Stimulated activated CD4-positive, alpha-beta T cell treated with anti-CD3 and anti-CD28 coated beads, Interleukin-15, amount 100 ng/mL, for 1 hour (primary cell): ENCODE measurements at places on chromosomes 4 and X.
A peak's percentile ranks its signal among the peaks of the same experiment; 100 is the strongest.

DNA sequence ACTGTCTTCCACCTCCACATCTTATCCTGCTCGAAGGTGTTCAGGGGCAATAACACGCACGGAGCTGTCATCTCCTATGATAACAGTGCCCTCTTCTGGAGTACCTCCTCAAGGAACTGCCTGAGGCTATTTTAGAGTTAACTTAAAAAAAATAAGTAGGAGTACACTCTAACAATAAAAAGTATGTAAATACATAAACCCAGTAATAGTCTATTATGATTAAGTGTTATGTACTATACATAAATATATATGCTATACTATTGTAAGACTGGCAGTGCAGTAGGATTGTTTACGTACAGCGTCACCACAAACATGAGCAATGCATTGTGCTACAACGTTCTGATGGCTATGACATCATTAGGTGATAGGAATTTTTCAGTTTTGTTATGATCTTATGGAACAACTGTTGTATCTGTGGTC lies 34.5 kb upstream of the TLR2 start:
- no peak for DNase-seq

GRCh38 chrX:79366873-79367749 lies at the start of gene ITM2A:
Gene ITM2A (minus strand): TSS chrX:79367334. CDS start chrX:79367215, 119 bp downstream.
- DNase-seq, result peak; percentile 8

DNA sequence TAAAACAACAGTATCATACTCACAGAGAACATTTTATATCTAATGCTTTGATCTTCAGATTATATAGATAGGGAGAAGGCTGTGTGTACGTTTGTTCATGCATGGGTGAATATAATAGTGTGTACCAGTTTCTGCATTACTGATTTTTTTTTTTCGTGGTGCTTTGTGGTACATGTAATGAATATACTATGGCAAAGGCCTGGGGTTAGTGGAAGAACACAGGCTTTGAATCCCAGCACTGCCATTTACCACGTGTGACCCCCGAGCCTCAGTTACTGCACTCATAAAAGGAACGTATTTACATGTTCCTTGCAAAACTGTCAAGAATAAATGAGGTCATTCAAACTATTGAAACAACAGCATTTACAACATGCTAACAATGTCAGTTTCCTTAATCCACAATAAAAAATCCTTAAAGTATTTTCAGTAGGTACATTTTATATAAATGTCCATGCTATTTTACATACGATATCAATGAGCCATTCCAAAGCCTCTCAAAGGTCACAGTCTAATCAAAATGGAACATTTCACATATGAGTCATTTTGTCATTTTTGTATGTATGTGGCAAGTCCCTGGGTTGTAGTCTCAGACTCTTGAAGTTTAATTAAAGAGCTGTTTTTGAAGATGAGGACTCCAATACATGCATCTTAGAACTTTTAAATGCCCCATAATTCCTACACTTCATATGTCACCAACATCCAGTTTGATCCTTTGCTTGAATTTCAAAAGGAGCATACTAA lies 242.8 kb downstream of the PPP3CA start:
- DNase-seq, result no peak

DNA sequence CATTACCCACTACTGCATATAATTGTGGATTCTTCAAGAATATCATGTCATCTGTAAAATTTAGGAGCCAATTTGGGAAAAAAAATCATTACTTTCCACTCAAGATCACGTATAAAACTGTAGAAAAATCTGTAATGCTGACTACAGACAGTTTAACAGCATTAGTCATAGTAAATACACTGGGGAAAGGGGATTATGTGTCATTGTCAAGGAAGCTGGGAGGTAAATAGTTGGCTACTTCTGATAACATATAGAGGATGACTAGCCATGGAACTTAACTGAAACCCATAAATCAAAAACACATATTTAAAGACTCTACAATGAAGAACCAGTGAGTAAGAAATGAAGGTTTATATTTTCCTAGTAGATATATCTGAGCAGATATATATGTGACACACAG lies 1666.4 kb upstream of the IGFBP7 start:
- DNase-seq, result no peak

DNA sequence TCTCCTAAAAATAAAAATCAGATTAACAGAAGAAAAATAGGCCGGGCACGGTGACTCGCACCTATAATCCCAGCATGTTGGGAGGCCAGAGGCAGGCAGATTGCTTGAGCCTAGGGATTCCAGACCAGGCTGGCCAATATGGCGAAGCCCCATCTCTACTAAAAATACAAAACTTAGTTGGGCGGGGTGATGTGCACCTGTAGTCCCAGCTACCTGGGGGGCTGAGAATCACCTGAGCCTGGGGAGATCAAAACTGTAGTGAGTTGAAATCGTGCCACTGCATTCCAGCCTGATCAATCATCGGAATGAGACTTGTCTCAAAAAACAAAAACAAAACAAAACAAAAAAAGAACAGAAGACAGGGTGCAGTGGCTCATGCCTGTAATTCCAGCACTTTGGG lies 32.8 kb upstream of the NOCT start:
- no peak for DNase-seq

DNA sequence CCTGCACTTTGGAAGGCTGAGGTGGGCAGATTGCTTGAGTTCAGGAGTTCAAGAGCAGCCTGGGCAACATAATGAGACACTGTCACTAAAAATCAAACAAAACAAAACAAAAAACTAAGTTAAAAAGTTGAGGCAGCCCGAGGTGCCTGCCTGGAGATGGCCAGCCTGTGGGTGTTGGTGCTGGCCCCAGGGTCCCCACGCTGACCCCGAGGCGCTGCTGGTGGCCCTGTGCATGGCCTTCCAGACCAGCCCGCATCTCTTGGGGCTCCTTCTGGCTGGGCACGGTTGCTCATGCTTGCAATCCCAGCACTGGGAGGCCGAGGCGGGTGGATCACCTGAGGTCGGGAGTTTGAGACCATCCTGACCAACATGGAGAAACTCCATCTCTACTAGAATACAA lies 4.4 kb downstream of the ETNPPL start:
- DNase-seq, result no peak

DNA sequence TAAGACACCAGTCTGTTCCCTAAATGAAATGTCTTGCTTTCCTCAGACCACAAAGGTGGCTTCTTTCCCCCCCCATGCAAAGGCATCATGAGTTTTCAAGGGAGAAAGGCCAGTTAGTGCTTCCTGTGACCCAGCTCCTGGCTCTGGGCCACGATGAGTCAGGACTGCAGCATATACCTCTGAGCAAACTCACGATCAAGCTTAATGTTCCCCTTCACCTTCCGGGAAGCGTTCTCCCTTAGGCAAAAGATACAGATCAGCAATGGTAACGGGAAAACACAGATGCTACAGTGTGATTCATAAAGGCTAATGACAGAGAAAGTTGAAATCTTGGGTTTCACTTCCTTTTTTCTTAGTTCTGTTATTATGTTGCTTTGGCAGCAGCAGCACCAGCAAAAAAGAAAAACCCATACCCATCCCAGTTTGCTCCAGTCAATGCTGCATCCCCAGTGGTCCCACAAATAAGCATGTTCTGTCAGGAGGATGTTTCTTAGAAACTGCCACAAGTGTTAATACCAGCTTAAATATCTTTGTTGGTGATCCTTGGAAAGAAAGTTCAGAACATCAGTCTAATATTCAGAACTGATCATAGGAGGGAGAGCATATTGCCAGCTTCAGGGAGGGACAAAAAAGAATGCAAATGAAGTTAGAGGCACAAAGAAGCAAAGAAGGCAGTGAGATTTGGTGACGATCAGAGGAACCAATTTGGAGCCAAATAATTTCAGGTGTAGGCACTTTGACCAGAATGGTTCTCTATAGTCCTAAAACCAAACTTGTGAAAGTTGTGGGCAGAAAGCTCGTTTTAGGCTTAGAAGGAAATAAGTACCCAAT lies 41.2 kb downstream of the LONRF3 start:
- no peak for DNase-seq

- DNase-seq, result no peak
These were observed 14.2 kb downstream of the ZNF518B start for GRCh38 chr4:10442976-10443375.

- no peak for DNase-seq
These were observed 17.6 kb downstream of the SLC2A9 start for GRCh38 chr4:10003666-10004065.

- DNase-seq, result no peak
These were observed 331.4 kb downstream of the RAPGEF2 start for GRCh38 chr4:159434114-159434870.

DNA sequence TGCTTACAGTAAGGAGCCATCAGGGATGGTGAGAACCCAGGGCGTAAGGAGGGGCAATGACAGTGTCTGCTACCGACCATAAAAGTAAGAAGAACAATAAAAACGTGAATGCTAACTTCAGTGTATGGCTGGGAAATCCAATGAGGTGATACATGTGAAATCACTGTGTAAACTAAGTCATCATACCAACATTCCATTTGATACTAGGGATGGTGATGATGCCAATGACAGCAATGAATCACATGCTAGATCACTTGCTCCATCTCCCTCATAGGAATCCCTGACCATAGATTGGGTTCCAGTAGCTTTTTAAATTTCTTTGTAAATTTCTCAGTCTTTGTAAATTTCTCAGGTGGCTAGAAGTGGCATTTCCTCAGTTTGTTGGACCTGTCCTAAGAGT lies 146.3 kb downstream of the SMIM20 start:
- no peak for DNase-seq

DNA sequence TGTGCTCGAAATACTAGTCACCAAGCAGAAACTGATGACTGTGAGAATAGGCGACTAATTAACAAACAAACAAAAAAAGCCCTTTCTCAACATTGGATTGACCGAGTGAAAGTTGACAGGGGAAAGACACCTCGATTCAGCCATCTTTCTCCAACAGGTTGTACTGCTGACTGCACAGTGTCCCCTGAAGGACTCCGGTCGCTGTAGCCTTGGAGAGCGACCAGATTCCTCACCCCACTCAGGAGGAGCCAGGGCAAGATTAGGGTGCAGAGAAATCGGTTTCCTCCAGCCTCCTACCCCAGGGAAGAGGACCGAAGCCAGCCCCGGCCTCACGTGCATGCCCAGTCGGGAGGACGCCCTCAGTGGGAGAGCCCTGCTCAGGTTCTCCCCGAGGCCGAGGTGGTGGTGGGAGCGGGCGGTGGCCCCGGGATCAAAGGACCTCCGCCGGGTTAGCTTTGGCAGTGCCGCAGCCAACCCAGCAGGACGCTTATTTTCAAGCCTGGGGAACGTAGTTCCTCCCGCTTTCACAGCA lies 1.1 kb upstream of the RAP1GDS1 start:
- DNase-seq, result peak; percentile 11

- no peak for DNase-seq
These were observed 10.6 kb downstream of the ABCD1 start for GRCh38 chrX:153735274-153735673.

DNA sequence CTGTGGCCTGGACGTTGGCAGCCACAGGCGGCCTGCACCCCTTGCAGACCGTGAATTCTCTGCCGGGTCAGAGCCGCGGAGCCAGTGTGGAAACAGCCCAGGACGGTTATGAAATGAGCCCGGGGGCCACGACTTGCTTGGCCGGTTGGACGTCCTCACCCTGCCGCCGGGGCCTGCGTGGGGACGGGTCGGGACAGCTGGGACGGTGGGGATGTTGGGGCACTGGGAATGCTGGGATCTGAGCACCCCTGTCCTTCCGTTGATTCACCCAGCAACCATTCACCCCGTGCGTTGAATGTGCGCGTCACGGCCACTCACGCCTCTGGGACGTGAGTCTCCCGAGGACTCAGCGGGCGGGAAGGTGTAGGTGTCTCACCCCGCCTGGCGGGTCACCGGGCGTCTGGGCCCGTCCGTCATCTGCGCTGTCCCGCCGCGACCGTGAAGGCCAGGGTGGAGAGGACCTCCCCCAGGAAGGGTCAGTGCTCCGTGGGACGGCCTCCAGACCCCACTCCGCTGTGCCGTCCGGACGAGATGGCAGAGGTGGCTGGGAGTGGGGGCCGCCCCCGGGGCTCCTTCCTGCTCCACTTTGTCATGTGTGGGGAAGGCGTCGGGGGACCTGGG lies 4.5 kb upstream of the PLCXD1 start:
- DNase-seq, result no peak

- no peak for DNase-seq
These were observed 454.2 kb downstream of the NLGN4X start for GRCh38 chrX:5774446-5774845.

DNA sequence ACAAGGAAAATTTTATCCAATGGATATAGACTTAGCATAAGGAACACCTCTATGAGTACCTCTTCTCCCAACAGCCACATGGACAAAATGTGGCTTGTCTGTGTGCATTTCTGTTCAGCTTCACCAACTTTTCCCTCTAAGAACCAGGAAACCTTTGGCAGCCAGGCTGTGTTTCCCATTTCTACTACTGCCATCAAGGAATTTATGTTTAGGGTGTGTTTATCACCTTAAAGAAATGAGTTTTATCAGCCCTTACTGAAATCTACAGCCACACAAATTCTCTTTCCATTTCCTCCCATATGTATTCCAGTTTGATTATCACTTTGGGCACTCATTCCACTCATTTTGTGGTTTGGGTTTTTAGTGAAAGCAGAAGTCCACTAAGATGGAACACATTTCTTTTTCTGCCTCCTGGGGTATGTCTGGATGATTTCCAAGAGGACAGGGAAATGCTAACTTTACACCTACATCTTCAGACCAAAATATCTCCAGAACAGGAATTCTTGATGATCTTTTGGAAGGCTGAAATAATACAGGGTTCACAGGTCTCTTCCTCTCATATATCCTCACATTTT lies 82.6 kb upstream of the MAOA start:
- DNase-seq, result no peak

DNA sequence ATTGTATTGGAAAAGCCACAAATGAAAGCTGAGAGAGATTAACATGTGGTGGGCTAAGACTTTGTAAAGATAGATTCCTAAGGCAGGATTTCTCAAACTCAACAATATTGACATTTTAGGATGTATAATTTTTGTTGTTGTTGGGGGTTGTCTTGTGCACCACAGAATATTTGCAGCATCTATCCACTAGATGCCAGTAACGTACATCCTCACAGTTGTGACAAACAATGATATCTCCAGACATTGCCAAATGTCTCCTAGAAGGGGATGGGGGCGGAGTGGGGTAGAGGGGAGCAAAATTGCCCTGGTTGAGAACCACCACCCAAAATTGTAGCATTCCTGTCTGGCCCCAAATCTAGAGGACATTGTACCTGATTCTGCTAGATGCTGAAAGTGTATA lies 14.7 kb upstream of the CBR4 start:
- no peak for DNase-seq

GRCh38 chr4:185134307-185134869 lies 8.7 kb upstream of the SLC25A4 start:
- DNase-seq, result no peak

DNA sequence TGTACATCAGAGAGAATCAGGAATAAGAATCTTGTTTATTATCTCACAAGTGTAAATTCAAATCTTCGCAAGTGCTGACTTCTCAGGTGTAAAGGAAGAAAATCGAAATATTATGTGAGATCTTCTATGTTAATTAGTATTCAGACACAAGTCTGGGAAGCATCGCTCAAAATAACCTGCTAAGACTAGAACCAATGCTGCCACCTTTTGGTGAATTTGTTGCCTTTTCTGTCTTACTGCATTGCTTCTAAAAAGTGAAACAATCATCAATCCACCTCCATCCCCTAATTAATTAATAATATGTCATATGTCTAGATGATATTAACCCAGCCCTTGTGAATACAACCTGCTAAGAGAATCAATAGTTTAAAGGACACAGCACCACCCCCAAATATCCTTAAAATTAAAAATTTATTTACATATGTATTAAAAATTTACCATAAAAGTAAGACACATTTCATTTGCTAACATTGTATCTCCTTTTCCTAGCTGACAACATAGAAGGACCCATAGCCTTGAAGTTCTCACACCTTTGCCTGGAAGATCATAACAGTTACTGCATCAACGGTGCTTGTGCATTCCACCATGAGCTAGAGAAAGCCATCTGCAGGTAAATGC lies 3.5 kb downstream of the EPGN start:
- DNase-seq, result no peak

GRCh38 chr4:41619161-41619560 lies 81.2 kb downstream of the LIMCH1 start:
- DNase-seq, result no peak
